T-helper 22 cell (primary cell): ENCODE measurements at places on chromosomes 7 and 10.

- DNase-seq = no peak
Observed at GRCh38 chr7:77327067-77327931, 88.8 kb downstream of the GSAP start.

DNA sequence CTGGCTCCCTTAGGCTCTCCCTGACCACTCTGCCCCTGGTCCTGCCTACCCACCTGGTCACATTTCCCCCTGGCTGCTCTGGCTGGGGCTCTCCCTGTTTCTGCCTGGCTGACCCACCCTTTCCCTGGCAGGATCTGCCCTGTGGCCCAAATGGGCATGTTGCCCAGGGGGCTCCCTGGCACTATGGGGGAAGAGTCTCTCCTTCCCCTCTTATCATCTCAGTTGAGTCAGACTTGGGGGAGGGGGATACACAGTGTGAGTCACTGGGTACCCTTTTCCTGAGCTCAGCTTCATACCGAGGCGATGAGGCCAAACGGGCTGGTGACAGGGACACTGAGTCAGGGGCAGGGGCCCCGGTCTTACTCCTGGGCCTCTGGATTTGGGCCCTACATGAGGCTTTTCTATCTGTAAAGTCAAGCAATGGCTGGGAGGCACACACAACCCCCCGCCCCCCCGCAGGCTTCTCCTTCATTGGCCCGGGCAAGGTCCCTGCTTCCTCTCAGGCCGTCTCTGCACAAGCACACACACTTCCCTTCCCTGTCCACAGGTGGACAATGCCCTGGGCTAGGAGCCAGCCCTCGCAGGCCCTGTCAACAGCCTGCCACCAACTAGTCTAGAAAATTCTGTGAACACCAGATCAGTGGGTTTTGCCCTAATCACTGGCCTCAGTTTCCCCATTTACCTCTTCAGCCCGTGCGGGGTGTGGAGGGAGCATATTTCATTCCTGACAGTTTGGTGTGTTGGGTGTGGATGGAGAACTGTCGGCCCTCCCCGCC lies 627 bp upstream of the FLNC start:
- DNase-seq = no peak

- DNase-seq = no peak
Observed at GRCh38 chr7:79241288-79242060, 212.0 kb downstream of the MAGI2 start.

DNA sequence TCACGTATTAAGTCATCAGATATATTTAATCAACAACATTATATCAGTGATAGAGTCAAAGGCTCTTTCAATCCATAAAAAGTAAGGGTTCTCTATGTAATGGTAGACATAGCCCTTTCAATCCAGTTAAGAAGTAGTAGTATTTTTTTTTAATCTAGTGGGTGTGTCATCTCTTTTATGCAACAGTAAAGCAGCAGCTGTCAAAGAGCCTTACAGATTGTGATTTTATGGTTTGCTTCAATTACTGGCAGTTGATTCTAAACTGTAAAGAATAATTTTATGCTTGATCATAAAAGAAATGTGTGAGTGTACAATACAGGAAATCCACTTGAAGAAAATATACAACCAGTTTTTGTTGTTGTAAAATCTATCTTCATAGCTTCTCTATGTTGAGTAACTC lies 902.6 kb upstream of the MBL2 start:
- DNase-seq = no peak

DNA sequence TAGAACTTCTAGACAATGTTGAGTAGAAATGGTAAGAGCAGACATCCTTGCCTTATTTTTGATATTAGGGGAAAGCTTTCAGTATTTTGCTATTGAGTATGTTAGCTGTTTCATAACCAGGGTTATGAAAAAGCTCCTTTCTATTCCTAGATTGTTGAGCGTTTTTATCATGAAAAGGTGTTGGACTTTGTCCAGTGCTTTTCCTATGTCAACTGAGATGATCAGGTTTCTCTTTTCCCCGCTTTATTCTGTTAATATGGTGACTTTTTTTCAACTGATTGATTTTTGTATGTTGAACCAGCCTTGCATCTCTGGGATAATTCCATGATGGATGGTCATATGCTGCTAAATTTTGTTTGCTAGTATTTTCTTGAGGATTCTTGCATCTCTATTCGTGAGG lies 58.5 kb downstream of the LCOR start:
- DNase-seq = no peak

- DNase-seq = no peak
Observed at GRCh38 chr7:69843653-69844052, 245.4 kb downstream of the AUTS2 start.

GRCh38 chr7:148809856-148810255 lies 74.2 kb downstream of the EZH2 start:
- DNase-seq = no peak

GRCh38 chr10:32946108-32946507 lies 11.9 kb downstream of the ITGB1 start:
- DNase-seq = no peak

- no peak for DNase-seq
Observed at GRCh38 chr7:29881724-29882123, 75.4 kb downstream of the WIPF3 start.

DNA sequence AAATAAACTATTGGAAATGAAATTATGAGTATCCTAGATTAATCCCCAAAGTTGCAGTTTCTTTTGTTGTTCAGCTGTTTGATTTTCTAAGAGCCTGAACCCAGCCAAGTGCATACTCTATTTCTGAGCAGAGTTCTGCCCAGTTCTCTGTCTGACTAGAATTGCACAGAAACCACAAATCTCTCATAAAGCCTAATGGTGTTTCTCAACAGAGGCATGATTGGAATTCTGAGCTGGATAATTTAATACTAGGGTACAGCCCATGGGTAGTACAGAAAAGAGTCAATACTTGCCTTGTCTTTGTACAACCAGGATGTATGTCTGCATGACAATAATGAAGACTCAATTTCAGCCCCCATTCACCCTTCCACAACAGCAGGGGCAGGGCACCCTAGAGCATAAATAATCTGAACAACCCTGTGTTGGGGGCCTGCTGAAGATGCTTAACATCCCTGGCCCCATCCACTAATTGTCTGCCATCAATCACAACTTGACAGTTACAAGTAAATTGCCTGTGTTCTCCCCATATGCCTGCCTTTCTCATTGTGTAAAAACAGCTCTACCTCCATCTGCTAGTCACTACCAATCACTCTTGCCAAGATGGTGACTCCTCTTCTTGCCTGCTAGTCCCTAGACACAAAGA lies 114.4 kb downstream of the NPSR1 start:
- DNase-seq = no peak

- no peak for DNase-seq
Observed at GRCh38 chr10:52965938-52966401, 193.4 kb upstream of the MBL2 start.

GRCh38 chr7:16528520-16528919 lies 1.9 kb downstream of the LRRC72 start:
- no peak for DNase-seq

- no peak for DNase-seq
Observed at GRCh38 chr7:39825401-39825980, 124.6 kb upstream of the CDK13 start.

DNA sequence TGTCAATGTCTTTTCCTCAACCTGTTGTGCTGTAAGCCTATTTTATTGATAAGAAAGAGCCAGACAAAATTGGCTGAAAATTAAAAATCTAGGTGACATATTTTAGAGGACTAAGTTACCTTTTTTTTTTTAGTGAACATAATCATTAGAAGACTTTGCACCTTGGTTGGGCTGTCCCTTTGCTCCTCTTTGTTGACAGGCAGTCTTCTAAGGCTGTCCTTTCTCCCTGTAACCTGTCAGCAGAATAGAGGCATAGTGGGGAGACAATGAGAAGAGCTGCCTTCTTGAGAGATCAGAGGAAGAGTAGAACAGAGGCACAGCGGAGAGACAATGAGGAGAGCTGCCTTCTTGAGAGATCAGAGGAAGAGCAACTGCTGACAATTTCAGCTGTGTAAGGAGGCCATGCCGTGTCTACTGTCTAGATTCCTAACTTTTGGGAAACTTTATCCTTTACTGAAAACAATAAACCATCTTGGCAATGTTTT lies 238.3 kb upstream of the FZD1 start:
- no peak for DNase-seq

DNA sequence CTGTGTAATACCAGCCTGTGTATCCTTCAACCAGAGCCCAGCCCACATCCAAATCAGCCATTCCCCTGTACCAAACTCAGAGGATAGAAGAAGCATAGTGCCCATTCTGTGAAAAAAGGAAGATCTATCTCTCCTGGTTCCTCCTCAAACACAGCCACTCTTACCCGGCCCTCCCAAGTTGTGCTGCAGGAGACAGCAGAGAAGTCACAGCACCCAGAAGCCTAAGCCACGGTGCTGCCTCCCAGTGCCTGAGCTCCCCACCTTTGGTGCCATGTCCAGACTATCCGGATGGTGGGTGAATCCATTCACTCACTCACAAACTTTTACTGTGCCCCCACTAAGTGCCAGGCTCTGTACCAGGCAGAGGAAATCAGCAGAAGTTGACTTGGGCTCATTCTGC lies 166.0 kb upstream of the ZMIZ1 start:
- DNase-seq = no peak

DNA sequence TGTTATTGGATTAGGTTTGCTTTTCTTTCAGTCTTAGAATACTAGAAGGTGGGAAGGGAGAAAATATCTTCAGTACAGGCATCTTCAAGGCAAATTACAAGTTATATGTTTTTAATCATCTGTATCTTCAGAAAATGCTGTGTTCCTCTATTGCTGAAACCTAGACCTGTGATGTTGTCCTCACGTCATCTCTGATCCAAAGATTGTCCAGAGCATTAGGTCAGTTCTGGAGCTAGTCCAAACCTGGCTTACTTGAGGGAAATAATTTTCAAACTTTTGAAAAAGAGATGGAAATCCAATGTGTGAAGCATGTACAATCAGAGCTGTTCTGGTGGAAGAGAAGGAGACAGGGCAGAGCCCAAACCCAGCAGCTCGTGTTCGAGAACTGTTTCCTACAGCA lies 217.3 kb downstream of the ZEB1 start:
- no peak for DNase-seq

GRCh38 chr10:16234916-16235315 lies 201.9 kb upstream of the PTER start:
- no peak for DNase-seq

- DNase-seq = no peak
Observed at GRCh38 chr10:20760460-20760859, 136.7 kb downstream of the NEBL start.

GRCh38 chr7:150934045-150934766 lies 43.9 kb downstream of the KCNH2 start:
- DNase-seq = no peak

- no peak for DNase-seq
Observed at GRCh38 chr7:41375582-41375981, 327.3 kb downstream of the INHBA start.

- no peak for DNase-seq
Observed at GRCh38 chr7:106092204-106092603, 19.9 kb downstream of the SYPL1 start.

DNA sequence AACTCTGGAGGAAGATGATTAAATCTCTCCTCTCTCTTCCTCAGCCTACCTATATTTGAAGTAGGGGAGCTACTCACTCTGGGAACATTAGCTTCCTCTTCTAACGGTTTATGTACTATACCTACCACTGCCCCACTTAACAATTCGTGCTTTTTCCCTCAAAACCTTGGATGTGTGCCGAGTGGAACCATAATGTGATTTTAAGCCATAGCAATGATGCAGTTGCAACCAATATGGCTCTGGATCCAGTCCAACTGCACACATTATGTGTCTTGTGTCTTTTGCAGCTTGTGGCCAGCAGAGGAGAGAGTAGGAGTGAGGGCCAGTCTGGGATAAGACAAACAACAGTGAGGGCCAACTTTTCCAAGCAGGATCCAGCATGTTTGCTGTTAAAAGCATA lies 170.7 kb downstream of the GATA3 start:
- no peak for DNase-seq

DNA sequence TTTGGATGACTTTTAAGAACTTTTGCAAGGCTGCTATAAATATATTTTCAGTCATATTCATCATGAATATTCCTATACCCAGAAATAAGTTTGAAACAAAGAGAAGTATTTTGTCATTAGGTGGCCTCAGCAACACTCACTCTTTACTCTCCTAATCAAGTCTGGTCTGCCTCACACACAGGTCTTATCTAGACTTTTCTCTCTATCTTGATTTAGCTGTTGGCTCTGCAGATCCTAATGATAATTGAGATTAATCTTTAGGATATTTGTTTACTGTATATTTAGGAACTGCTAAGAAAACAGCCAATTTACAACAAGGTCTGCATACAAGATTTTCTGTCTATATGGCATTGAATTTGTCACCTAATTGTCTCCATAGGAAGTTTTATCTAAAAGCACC lies 297.6 kb downstream of the PTEN start:
- no peak for DNase-seq

- no peak for DNase-seq
Observed at GRCh38 chr10:103519798-103520197, 26.3 kb downstream of the NEURL1 start.

DNA sequence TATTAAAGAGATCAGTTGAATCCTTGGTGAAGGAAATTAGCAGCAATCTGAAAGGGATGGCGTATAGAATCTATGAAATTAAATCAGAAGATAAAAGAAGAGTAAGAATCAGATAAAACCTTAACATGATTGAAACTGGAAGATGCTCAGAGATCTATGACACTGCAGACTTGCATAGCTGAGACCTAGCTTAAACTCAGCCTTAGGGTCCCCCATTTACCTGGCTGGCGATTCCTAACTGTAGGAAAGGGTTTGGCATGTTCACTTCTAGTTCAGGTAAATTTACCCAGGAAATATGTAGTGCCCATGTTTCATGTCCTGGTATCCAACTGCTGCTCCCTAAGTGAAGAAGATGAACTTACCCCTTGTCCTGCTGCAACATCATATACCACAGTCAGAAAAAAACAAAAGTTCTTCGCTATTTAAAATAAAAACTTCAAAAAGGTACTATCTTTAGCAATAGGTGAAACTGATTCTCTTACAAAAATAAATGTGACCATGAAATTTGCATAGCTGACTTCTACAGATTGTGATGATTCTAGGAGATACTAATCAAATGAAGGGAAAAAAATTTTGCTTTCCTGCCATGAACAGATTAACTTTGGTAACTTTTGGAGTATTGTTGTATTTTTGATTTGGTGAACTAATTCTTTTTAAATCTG lies 47.8 kb upstream of the TMEM243 start:
- DNase-seq = no peak

- no peak for DNase-seq
Observed at GRCh38 chr10:90787393-90788198, 70.2 kb downstream of the HTR7 start.
